ENCODE measurements at places on chromosomes 7 and 10.

GRCh38 chr7:150736864-150737263 is 354 bp upstream of the GIMAP5 start:
- DNase-seq, result no peak

- no peak for DNase-seq
These were observed 27.9 kb upstream of the PCBD1 start for GRCh38 chr10:70916241-70916640.

GRCh38 chr7:84975586-84976185 is 211.2 kb downstream of the SEMA3D start:
- DNase-seq, result peak; percentile 64

- no peak for DNase-seq
These were observed 48.1 kb downstream of the SAMD8 start for GRCh38 chr10:75159519-75159918.

DNA sequence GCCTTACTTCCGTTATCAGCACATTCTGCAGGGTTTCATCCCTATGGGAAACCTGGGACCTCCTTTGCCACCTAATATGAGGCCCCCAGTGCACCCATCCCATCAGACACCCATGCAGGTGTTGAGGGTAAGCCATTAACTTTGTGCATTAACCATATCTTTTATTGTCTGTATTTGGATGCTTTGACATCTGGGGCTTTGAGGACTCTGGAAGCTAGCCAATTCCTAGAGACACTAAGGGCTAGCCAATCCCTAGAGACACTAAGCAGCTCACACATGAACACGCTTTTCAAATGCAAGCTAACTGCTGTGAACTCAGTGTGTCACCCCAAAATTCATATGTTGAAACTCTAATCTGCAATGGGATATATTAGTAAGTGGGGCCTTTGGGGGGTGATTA is 272.5 kb upstream of the COBL start:
- DNase-seq, result no peak

DNA sequence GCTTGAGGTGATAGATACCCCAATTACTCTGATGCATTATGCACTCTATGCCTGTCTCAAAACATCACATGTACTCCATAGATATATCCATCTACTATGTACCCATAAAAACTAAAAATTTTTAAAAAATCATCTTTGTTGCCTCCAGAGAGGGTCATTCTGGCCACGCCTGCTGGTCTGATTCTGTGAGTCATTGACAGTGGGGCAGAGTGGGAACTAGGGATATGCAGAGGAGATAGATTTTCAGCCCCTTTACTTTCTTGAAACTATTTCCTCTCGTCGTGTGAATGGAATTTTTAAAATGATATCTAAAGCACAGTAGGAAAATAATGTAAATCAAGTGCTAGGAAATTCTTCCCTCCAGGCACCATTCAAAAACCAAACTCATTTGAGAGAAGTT is 715.0 kb upstream of the NRP1 start:
- DNase-seq, result no peak

DNA sequence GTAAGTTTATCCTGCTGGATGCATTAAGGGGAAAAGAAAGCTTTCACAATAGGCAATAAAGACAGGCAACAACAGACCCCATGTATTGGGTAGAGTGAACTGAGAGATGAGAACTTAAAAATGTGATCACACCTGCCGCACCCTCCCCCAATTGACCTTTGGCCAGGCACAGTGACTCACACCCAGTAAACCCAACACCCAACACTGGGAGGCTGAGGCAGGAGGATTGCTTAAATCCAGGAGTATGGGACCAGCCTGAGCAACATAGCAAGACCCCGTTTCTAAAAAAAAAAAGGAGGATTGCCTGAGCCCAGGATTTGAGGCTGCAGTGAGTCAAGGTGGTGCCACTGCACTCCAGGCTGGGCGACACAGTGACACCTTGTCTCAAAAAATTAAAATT is 86.9 kb downstream of the MPP7 start:
- no peak for DNase-seq

DNA sequence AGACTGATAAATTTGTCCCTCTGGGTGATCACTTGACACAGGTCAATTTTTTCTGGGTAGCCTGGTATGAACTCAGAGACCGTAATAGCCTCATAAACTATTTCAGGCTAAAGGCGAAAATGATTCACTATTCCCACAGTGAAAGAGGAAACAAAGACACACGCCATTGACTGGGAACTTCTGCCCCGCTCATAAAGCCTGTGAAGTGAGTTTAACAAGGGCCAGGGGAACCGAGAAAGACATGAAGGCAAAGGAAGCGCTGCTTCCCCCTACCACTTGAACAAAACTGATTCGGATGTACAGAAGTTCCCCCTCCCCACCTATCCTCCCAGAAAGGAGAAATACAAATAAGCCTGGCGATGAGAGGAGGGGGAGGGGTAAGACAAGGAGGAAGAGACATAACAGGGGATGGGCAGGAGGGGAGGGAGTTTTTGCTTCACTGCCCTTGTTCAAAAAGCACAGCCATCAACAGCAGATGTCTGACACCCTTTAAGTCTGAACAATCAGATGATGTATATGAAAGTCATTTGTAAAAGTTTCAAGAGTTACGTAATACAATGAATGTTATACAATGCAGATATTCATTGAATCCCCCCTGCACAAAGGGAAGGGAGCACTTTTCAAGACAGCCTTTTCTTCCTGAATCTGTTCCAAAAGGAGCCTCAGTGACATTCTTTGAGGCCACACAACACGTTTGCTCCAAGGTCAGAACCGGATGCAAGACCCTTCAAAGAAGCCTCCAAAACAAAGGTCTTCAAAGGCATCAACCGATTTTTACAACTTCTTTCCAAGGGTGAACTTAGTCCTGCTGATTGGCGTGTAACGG is 734 bp downstream of the ABCB4 start:
- peak; percentile 46 for DNase-seq

DNA sequence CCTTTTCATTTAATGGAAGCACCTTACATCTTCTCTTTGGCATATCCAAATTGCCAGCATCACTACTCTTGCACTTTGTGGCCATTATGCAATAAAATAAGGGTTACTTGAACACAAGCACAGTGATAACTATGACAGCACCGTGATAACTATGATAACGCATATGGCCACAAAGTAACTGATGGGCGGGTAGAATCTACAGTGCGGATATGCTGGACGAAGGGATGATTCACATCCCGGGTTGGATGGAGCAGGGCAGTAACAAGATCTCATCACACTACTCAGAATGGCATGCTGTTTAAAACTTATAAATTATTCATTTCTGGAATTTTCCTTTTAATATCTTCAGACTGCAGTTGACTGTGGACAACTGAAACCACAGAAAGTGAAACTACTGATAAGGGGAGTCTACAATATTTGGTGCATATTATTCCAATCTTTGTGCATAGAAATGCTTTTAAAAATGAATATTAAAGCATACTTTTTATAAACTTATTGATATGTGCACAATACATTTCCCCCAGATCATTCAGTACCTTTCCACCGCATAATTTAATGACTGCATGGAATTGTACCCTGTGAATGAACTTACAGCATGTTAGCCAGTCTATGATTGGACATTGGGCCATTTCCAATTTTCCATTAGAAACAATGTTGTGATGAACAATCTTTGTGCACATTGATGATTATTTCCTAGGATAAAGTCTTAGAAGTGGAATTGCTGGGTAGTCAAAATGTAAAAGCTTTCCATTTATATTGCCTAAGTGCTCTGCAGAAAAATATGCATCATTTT is 136.4 kb downstream of the WNT2 start:
- DNase-seq, result no peak

- no peak for DNase-seq
These were observed 30.2 kb downstream of the SLC39A12 start for GRCh38 chr10:17981766-17982380.

- no peak for DNase-seq
These were observed 436 bp downstream of the GNB2 start for GRCh38 chr7:100673942-100674410.

DNA sequence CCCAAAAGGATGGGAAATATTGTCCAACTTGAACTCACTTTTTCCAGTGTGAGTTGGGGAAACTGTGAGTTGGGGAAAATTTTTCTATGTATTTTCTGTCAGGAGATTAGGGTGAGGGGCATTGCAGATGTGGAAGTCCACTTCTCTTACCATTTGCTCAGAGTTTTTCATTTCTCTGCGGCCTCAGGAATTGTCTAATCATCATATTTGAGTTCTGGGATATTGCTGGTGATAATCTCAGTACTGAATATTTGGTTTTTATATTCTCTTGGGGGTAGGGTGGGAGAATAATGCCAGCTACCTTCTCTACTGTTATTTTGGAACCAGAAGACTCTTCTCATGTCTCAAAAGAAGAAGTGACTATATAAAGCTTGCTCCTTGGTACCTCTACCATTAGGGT is 141.3 kb upstream of the SLC13A1 start:
- DNase-seq, result no peak

DNA sequence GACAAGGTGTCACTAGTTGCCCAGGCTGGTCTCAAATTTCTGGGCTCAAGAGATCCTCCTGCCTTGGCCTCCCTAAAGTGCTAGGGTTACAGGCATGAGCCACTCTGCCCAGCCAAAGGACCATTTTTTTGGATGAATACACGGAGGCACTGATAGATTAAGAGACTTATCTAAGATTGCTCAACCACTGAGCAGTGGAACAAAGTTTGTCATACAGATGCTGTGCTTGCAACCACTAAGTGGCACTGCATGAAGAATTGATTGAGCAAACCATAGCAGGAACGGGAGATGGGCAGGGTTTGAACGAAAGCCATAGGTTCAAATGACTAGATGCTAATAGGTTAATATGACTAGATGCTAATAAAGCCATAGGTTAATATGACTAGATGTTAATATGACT is 61.1 kb downstream of the EBLN1 start:
- no peak for DNase-seq

- DNase-seq, result no peak
These were observed 1028.5 kb upstream of the PHF14 start for GRCh38 chr7:9945131-9945530.

GRCh38 chr10:100790761-100791208 is 45.4 kb downstream of the PAX2 start:
- DNase-seq, result no peak

GRCh38 chr10:110042181-110042580 is 34.4 kb downstream of the ADD3 start:
- DNase-seq, result peak; percentile 68

DNA sequence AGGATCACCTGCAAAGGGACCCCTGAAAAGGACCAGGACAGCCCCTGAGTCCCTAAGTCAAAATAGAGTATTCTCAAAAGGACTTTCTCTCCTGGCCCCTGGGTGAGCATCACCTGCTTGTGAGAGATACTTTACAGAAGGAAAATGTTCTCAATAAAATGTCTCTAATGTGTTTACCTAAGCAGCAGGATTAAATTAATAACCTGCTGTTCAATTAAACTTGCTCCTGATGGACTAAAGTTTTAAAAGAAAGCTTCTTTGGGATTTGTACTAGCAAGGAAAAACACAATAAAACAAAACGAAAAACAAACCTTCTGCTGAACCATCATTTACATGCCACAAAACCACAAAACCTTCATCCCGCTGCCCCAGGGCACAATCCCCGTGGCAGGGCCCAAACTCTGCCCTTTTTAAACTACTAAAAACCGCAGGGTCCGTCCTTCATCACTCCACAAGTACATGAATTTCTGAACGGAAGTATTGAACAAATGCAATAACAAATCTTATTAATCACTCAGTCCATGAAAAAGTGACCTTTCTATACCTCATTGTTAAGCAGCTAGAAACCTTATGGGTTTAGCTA is 197.7 kb downstream of the TCERG1L start:
- no peak for DNase-seq

- DNase-seq, result no peak
These were observed 108.9 kb downstream of the RNLS start for GRCh38 chr10:88473989-88474883.

GRCh38 chr10:45253183-45253914 is 62.1 kb downstream of the OR13A1 start:
- DNase-seq, result no peak

GRCh38 chr10:89095701-89096391 is 105.2 kb downstream of the FAS start:
- no peak for DNase-seq

GRCh38 chr7:39606352-39606751 is 17.0 kb upstream of the RALA start:
- no peak for DNase-seq

DNA sequence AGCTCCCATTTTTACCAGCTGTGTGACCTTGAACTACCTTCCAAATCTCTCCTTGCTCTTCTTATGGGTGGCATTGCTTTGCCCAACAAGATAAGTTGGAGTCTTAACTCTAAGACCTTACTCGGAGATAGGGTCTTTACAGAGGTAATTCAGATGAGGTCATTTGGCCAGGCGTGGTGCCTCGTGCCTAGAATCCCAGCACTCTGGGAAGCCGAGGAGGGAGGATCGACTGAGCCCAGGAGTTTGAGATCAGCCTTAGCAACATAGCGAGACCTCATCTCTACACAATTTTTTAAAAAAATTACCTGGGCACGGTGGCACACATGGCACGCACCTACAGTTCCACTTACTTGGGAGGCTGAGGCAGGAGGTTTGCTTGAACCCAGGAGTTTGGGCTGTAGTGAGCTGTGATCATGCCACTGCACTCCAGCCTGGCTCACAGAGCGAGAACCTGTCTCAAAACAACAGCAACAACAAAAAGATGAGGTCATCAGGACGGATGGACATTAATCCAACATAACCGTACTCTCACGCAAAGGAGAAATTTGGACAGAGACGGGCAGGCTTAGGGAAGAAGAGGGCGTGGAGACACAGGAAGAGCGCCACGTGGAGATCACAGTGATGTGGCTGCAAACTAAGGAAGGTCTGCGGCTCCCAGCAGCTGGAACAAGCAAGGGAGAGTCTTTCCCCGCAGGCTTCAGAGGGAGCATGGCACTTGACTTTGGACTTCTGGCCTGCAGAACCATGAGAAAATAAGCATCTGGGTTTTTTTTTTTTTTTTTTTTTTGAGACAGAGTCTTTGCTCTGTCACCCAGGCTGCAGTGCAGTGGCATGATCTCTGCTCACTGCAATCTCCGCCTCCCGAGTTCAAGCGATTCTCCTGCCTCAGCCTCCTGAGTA is 122.3 kb upstream of the CARD11 start:
- DNase-seq, result no peak

DNA sequence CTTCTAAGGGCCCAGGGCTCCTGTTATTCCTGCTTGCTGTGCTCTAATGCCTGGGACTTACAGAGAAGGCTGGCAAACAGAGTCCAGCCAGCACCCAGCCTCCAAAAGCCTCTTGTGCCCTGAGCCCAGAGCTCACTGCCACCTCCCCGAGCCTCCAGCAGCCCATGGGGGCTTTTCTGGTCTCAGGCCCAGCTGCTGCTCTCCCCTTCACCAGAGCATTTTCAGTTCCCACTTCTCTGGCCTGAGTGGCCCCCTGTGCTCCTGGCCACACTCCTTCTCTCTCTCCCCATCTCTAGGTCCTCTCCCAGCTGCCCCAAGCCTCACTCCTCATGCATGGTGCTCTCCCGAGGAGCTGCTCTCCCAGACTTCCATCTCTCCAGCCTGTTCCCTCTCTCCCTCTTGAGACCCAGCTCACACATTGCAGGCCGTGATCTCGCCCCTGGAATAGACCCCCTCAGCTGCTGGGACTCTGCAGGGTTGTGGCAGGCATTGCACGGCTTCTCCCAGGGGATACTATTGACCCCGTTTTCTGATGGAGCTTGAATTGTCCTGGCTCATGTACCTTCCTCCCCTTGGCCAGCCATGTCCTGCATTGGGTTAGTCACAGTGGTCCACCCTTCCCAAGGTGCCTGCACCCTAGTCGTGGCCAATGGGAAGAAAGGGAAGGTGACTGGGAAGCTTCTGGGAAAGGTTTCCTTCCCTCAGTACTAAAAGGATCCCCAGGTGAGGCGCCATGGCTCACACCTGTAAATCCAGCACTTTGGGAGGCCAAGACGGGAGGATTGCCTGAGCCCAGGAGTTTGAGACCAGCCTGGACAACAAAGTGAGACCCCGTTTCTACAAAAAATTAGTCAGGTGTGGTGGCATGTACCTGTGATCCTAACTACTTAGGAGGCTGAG is 9.0 kb upstream of the RASSF4 start:
- no peak for DNase-seq

Data from endothelial cell of umbilical vein (primary cell).